ENCODE measurements at places on chromosomes 3 and 15.

DNA sequence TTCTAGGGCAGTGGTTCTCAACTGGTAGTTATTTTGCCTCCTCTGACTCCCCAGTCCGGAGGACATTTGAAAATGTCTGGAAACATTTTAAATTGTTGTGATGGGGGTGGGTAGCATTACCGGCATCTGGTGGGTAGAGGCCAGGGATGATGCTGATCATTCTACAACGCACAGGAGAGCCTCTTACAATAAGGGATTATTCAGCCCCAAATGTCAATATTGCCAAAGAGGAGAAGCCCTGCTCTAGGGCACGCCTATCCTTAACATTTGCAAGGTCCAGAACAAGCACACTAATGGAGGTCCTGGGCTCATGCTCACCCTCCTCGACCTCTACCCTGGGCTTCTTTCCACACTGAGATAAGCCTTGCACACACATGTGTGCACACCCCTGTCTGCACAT lies 106.4 kb downstream of the MINAR1 start:
- no peak overlapping the region for H3K4me3 ChIP-seq
- 0 out of 2 replicates have a peak, but pooled peaks cover 2% of the 10 kb centered on the region for H3K27me3 ChIP-seq
- H3K27ac ChIP-seq, result no peak overlapping the region

- peaks cover 5% of the 10 kb centered on the region for H3K4me1 ChIP-seq
- peak; percentile 98 for DNase-seq
- H3K4me3 ChIP-seq, result no peak overlapping the region
- H3K27ac ChIP-seq, result no peak overlapping the region
- no peaks in the 10 kb centered on the region for H3K36me3 ChIP-seq
These were observed 3.3 kb downstream of the LIPH start for GRCh38 chr3:185549122-185549521.

GRCh38 chr3:68891280-68891943 lies 40.9 kb downstream of the TAFA4 start:
- H3K4me1 ChIP-seq, result no peaks in the 10 kb centered on the region
- H3K27ac ChIP-seq, result no peak overlapping the region
- H3K27me3 ChIP-seq, result 0 out of 2 replicates have a peak, but pooled peaks cover 1% of the 10 kb centered on the region
- no peaks in the 10 kb centered on the region for H3K36me3 ChIP-seq
- DNase-seq, result no peak

- no peak for DNase-seq
- H3K4me3 ChIP-seq, result no peak overlapping the region
- peaks cover 40% of the 10 kb centered on the region for H3K4me1 ChIP-seq
- H3K36me3 ChIP-seq, result no peaks in the 10 kb centered on the region
These were observed 292.0 kb upstream of the C2CD4B start for GRCh38 chr15:62457100-62457499.

DNA sequence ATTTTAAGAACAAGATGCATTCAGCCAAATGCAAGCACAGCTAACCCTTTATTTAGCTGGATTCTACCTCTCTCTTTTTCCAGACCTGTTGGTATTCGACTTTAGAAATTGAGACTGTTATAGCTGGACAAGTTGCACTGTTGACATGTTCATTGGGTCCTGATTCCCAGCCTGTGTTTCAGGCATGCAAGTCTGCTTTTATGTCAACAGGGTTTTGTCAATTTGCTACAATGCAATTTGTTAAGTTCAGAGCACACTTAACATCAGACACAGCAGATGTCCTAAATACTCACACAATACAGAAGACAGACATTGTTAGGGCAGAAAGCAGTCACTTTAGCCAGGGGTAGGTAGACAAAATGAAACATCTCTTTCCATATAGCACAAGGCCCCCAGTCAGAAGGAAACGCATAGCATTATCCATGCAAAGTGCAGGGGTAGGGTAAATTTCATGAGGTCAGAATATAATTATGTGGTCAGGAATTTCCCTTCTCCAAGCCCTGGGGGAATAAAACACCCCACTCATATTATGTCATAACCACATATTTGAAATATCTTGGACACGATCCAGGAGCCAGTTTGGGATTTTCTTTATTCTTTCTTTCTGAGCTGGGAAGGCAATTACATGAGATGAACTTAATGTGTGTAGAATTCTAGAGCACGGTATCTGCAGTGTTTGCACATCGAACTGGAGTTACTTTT lies 504.1 kb downstream of the NTRK3 start:
- no peak overlapping the region for H3K4me3 ChIP-seq
- DNase-seq, result peak; percentile 93
- H3K27me3 ChIP-seq, result no peaks in the 10 kb centered on the region
- peak overlapping the region; percentile 45 for H3K27ac ChIP-seq

- no peaks in the 10 kb centered on the region for H3K27me3 ChIP-seq
- DNase-seq, result no peak
- peaks cover 5% of the 10 kb centered on the region for H3K4me1 ChIP-seq
- H3K27ac ChIP-seq, result no peak overlapping the region
These were observed 38.3 kb upstream of the IL12A start for GRCh38 chr3:159950156-159950898.

DNA sequence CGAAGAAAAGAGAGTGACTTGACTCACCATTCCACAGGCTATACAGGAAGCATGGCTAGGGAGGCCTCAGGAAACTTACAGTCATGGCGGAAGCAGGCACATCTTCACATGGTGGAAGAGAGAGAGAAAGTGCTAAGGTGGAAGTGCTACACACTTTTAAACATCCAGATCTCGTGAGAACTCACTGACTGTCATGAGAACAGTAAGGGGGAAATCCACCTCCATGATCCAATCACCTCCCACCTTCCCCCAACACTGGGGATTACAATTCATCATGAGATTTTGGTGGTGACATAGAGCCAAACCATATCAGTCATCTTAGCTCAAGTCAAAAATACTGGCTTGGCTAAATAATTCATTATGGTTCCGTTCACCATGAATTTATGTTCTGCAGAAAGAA lies 45.3 kb upstream of the NEDD4 start:
- no peak for DNase-seq
- no peaks in the 10 kb centered on the region for H3K27me3 ChIP-seq
- H3K27ac ChIP-seq, result no peak overlapping the region
- H3K36me3 ChIP-seq, result no peaks in the 10 kb centered on the region
- H3K4me3 ChIP-seq, result no peak overlapping the region
- peaks cover 16% of the 10 kb centered on the region for H3K4me1 ChIP-seq

DNA sequence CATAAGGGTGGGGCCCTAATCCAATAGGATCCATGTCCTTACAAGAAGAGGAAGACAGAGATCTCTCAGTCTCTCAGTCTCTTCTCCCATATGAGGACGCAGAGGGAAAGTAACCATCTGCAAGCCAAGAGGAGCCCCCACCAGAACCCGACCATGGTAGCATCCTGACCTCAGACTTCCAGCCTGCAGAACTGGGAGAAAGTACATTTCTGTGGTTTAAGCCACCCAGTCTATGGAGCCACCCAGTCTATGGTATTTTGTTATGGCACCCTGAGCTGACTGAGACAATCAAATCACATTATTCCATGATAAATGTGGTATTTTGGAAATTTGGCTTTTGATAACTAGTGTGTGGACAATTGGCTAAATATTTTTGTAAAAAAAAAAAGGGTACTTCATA lies 101.5 kb upstream of the TMC3 start:
- no peak overlapping the region for H3K27ac ChIP-seq

- DNase-seq, result no peak
- no peaks in the 10 kb centered on the region for H3K36me3 ChIP-seq
- H3K27ac ChIP-seq, result no peak overlapping the region
- no peaks in the 10 kb centered on the region for H3K4me1 ChIP-seq
These were observed 155.1 kb downstream of the MECOM start for GRCh38 chr3:169508426-169508825.

GRCh38 chr15:70088887-70089691 lies 8.6 kb downstream of the TLE3 start:
- H3K4me1 ChIP-seq, result peaks cover 37% of the 10 kb centered on the region
- peak overlapping the region; percentile 28 for H3K27ac ChIP-seq
- H3K4me3 ChIP-seq, result no peak overlapping the region
- H3K36me3 ChIP-seq, result peaks cover 48% of the 10 kb centered on the region

DNA sequence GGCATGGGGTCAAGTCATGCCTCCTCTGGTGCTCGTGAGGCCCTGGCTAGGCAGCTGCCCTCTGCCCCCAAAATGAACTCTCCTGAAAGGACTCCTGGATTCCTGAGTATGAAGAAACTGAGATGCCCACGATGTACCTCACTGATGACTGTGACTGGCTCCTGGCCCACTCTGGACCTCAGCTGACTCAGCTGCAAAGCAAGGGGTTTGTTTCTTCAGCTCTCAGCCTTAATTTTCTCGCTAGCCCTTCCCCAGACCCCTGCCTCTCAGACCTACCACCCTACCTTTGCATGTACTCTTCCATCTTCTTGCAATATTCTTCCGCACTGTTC lies 5.2 kb upstream of the GNAI2 start:
- peaks cover 7% of the 10 kb centered on the region for H3K4me1 ChIP-seq
- H3K36me3 ChIP-seq, result no peaks in the 10 kb centered on the region
- H3K27me3 ChIP-seq, result no peaks in the 10 kb centered on the region
- peak; percentile 63 for DNase-seq
- no peak overlapping the region for H3K27ac ChIP-seq
- no peak overlapping the region for H3K4me3 ChIP-seq

DNA sequence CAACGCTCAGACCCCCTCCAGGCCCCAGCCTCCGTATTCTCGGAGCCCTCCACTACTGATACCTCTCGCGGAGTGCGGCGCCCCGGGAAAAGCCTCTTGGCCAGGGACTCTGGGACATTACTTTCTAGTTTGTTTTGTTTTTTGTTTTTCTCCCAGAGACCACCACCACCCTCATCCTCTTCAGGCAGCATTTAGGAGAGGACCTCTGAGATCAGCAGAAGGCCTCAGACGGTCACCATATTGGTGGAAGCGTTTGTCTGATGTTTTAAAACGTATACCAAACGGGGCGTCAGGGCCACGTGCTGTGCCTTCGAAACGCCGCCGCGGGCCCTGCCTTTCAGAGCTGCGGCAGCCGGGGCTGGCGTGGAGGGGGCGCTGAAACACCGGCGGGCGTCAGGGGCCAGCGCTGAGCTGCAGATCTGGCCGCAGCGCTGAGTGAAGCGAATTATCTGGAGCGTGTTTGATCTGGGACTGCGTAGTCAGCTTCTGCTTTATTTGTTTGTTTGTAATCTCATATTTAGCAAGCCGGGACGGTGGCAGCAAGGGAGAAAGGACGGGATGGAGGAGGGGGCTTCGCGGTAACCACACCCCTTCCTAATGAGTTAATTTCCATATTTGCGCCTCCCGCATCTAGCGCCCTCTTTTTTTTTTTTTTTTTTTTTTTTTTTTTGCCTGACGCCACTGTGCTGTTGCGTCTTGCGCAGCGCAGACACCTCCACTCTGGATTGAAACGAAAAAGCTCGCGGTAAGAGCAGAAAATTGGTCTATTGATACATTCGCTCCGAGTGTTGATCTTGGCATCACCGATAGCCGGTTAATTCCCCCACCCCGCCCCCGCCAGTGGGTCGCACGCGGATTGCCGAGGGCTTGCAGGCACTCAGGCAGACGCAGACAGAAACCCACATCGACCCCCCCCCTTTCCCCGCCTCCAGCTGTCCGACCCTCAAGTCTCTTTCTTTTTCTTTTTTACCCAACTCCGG lies 14.9 kb downstream of the SOX2 start:
- H3K36me3 ChIP-seq, result no peaks in the 10 kb centered on the region
- no peak overlapping the region for H3K27ac ChIP-seq
- H3K4me3 ChIP-seq, result peak overlapping the region; percentile 23

All from IMR-90 (cell line).